ENCODE measurements at places on chromosomes 11 and 22.

- DNase-seq = no peak
These were observed at the start of gene HBD for GRCh38 chr11:5234381-5234834. TSS of gene HBD (minus strand) at chr11:5234483. CDS start at chr11:5234433, 50 bp downstream.

- DNase-seq = no peak
These were observed 17.6 kb downstream of the KCNJ4 start for GRCh38 chr22:38437416-38437815.

GRCh38 chr11:18890615-18891014, 48.6 kb downstream of the MRGPRX1 start:
- no peak for DNase-seq

GRCh38 chr22:23537416-23537815, 42.7 kb downstream of the IGLL1 start:
- peak; percentile 30 for DNase-seq

GRCh38 chr22:20203142-20203551, 52.3 kb upstream of the CCDC188 start:
- no peak for DNase-seq

- DNase-seq = no peak
These were observed 59.9 kb downstream of the NUP98 start for GRCh38 chr11:3737386-3737933.

Data from activated CD8-positive, alpha-beta memory T cell treated with anti-CD3 and anti-CD28 coated beads, Interleukin-2, amount 50 U/mL, for 48 hours (primary cell).